ENCODE measurements at places on chromosomes 1 and 21.

DNA sequence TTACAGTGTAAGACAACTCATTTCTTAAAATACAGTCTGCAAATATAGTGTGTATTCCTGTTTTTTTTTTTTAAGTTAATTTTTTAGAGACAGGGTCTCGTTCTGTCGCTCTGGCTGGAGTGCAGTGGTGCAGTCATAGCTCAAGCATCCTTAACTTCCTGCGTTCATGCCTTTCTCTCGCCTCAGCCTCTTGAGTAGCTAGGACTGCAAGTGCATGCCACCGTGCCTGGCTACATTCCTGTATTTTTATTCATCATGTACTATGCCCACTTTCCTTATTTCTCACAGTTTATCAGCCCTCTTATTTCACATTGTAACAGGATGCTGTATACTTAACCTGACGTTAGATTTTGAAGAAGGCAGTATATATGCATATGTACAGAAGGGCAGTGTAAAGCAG is 26.7 kb downstream of the MIER1 start:
- DNase-seq = peak; percentile 87

- no peak for DNase-seq
Measured at GRCh38 chr1:153520818-153521476, 14.8 kb downstream of the S100A6 start.

GRCh38 chr1:788835-789234 is 102.4 kb upstream of the OR4F16 start:
- DNase-seq = no peak

DNA sequence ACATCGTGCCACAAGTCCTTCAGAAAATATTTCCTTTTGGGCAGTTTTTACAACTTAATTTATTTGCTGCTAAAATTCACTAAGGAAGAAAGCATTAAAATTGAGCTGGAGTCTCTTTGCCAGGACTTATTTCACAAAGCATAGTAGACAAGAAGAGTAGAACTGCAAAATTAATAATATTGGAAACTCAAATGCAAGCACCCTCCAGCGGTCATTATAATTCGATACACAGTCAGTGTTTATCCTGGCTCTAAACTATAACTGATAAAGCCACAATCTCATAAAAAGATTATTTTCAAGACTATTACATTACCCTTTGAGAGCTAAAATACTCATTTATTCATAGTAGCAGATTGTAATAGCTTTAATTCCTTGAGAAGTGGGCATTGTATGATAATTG is 655.4 kb downstream of the RWDD3 start:
- DNase-seq = no peak

- DNase-seq = no peak
Measured at GRCh38 chr1:185788386-185788785, 54.2 kb downstream of the HMCN1 start.

GRCh38 chr1:25500694-25501093 is 42.7 kb upstream of the LDLRAP1 start:
- no peak for DNase-seq

- DNase-seq = peak; percentile 58
Measured at GRCh38 chr1:228059634-228060457, 22.7 kb upstream of the ARF1 start.

DNA sequence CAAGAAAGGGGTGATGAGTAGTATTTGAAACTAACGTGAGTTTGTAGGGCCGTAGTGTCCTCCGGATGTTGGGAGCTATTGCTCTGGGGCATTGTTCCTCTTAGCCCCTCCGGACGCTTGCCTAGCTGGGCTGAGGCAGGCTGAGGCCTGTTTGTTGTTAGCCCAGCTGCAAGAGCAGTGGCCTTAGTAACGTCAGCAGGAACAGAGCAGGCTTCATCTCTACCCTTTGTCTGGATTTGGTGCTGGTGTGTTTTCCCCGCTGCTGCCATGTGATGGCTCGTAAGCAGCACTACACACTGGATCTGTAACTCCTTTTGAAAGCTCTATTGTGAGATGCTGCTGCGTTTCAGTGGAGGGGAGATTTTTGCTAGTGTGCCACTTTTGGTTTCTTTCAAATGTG is 57.6 kb downstream of the DNM3 start:
- DNase-seq = no peak

- DNase-seq = no peak
Measured at GRCh38 chr21:14977814-14978213, 87.0 kb downstream of the NRIP1 start.

- DNase-seq = no peak
Measured at GRCh38 chr1:201891451-201892045, 2.9 kb downstream of the SHISA4 start.

DNA sequence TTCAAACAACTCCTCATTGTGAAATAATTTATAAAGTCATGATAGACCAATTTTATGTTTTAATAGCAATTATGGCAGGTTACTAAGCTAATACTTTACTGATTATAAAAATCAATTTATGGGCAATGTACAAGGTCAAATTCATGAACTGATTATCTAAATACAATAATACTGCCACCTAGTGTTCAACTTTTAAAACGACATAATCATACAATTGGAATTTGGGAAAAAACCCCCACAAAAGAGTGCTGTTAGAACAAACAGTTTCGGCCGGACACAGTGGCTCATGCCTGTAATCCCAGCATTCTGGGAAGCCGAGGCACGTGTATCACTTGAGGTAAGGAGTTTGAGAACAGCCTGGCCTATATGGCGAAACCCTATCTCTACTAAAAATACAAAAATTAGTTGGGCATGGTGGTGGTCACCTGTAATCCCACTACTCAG is 14.0 kb downstream of the GTF2B start:
- no peak for DNase-seq

- DNase-seq = no peak
Measured at GRCh38 chr1:207669528-207670009, 24.6 kb downstream of the CR1L start.

GRCh38 chr1:70719154-70719553 is 308.1 kb downstream of the CTH start:
- DNase-seq = peak; percentile 24

DNA sequence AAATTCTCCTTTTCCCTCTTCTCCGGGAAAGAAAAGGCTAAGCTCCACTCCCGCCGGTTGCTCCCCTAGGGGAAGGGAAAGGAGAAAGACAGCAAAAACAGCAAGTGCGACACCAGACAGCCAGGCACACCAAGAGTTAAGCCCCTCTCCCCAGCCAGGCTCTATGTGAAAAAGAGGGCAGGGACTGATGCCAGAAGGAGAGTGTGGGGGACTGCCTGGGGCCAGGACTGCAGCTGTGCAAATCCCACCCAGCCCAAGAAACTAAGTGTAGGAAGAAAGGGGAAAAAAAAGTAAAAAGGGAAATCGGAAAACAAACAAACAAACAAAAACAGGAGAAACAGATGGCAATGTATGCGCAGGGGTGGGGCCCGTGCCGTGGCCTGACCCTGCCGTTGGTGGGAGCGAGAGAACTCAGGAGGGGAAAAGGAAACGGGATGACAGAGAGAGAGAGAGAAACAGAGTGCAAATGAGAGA is 27.7 kb upstream of the FMO1 start:
- DNase-seq = no peak

DNA sequence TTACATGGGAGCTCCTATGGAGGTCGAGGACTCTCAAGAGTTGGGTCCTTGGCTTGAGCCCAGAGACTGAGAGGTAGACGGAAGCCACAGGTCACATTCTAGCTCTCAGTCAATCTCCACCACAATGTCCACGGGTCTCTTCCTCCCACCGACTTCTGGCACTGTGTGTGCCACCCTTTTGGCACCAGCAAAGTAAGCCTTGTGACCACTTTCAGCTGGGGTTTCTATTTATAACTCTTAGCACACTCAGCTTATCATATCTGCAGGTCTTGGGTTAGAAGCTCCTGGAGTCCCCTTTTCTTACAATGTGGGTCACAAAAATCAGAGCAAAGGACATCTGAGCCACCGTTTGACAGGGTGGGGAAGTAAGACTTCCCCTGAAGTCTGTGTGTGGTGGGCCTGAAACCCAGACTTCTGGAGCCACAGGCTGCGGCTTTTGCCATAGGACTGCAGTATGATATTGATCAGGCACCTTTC is 28.3 kb downstream of the NCMAP start:
- DNase-seq = no peak

DNA sequence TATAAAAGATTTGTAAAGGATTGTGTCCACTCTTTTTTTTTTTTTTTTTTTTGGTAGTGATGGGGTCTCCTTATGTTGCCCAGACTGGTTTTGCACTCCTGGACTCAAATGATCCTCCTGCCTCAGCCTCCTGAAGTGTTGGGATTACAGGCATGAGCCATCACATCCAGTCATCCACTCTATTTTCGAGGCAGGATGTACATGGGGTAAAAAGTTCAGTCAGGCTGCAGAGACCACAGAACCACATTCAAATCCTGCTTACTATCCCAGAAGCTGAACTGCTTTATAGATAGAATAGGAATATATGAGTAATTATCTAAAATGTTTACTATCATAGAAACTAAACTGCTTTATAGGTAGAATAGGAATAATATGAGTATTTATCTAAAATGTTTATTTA is 26.0 kb upstream of the KCNK2 start:
- no peak for DNase-seq

DNA sequence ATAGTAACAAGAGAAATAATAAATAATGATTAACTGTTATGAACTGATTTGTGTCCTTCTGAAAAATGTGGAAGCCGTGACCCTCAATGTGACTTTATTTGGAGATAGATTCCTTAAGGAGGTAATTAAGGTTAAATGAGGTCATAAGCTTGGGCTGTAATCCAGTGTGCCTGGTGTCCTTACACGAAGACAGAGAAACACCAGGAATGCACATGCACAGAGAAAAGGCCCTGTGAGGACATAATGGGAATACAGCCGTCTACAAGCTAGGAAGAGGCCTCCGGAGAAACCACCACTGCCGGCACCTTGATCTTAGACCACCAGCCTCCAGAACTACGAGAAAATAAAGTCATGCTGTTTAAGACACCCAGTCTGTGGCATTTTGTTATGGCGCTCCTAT is 215.9 kb downstream of the NEGR1 start:
- DNase-seq = no peak

DNA sequence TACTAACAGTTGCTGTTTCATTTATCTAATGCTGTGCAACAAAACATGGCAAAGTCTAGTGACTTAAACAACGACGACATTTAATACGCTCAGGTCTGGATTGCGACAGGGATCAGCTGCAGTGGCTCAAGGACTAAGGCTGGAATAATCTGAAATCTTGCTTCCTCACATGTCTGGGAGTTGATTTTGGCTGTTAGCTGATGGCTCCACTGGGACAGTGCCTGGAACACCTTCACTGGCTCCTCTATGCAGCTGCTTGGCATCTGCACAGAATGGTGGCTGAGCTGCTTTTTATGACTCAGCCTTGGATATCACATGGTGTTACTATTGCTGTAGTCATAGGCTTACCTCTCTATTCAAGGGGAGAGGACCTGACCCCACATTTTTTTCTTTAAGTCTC is 24.0 kb upstream of the BTG3 start:
- DNase-seq = no peak

- no peak for DNase-seq
Measured at GRCh38 chr21:39156024-39156423, 27.2 kb downstream of the PSMG1 start.

DNA sequence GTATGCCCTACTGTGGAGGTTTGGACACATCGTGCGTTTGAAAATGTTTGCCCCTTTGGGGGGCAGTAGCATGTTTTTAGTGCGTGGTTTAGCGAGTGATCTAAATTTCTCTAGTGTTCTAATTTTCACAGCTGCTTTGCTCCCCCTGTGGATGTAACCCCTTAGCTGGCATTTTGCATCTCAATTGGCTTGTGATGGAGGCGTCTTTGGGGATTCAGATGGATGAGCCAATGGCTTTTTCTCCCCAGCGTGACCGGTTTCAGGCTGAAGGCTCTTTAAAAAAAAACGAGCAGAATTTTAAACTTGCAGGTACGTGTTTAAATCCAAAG is 836 bp downstream of the CDC7 start:
- DNase-seq = peak; percentile 27

DNA sequence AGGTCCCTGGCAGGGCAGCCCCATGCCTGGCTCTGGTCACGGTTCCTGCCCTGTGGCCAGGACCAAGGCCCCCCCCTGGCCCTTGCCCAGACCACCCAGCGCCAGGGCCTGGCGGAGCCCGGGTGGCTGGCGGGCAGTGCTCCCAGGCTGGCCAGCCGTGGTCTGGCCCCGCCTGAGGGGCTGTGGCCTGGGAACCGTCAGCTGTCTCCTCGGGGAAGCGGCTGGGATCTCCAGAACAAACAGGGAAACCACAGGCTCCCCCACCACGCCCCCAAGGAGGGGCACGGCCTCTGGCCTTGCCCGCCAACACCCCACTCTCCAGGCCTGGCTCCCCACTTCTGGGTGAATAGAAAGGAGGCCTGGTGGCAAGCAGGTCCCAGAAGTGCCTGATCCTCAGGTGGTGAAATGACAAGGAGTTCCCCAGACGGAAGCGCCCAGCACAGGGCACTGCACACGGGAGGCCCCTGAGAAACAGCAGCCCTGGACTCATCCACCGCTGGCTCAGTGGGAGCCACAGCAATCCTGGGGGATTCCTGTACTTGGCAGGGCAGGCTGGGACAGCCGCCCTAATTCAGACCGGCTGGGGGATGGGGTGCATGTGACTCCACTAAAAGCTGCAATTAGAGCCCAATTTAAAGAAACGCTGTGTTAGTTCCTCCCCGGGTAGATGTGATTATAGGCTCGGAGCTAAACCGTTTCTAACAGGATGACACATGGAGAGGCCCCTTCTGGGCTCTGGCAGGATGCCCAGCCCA is 78.9 kb downstream of the RAP1GAP start:
- no peak for DNase-seq

- no peak for DNase-seq
Measured at GRCh38 chr1:227768640-227769039, 33.4 kb downstream of the SNAP47 start.

GRCh38 chr1:70914224-70914623 is 133.4 kb downstream of the PTGER3 start:
- no peak for DNase-seq

GRCh38 chr1:36909946-36910725 is 124.2 kb downstream of the GRIK3 start:
- no peak for DNase-seq

- DNase-seq = no peak
Measured at GRCh38 chr1:176558561-176558960, 95.6 kb downstream of the PAPPA2 start.

GRCh38 chr1:104295511-104295910 is 545.8 kb downstream of the AMY1C start:
- no peak for DNase-seq

- no peak for DNase-seq
Measured at GRCh38 chr1:17108360-17108759, 10.9 kb downstream of the PADI2 start.

DNA sequence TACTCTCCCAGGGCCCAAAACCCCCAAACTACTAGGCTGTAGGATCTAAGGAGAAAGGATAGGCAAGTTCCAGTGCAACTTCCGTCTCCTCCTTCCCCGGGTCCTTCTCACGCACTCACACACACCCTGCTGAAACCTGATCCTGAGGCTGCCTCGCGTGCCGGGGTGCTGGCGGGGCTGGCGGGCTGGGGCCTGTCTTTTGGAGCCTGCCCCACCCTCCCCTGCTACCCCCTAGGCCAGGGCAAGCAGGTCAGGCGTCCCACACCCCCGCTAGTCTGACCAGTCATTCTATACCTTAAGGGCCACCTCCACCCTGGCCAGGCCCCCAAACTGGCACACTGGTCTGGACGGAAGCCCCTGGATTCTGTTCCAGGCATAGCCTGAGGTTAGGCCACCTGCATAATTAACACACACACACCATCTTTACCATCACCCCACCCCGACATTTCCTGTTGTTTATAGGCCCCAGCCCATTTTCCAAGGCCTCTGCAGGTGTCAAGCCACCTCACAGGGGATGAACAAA is 48.3 kb upstream of the ARTN start:
- DNase-seq = no peak

All from NCI-H226 (cell line).